Coronary artery (tissue), 2 donors: ENCODE measurements at places on chromosomes 3 and 15.

DNA sequence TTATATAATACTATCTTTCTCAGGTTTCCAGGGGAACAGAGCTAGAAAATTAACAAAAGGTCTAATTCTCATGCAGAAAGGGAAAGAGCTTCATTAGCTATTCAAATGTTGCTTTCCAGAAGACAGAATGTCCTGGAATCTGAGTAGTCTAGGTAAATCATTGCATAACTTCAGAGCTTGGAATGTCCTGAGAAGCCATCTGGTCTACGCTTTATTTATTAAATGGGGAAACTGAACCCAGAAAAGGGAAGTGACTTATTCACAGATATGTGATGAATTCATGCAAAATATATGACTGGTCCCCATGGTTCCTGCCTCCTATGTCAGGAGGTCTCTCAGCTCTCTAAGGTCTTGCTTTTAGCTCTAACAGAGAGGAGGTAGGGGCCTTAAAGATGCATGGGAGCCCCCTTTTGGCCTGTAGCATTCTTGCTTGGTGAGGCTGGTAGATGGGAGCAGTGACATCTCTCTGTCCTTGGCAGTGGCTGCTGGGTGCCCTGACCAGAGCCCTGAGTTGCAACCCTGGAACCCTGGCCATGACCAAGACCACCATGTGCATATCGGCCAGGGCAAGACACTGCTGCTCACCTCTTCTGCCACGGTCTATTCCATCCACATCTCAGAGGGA is 99.2 kb downstream of the CEMIP start:
- DNase-seq = no peak

DNA sequence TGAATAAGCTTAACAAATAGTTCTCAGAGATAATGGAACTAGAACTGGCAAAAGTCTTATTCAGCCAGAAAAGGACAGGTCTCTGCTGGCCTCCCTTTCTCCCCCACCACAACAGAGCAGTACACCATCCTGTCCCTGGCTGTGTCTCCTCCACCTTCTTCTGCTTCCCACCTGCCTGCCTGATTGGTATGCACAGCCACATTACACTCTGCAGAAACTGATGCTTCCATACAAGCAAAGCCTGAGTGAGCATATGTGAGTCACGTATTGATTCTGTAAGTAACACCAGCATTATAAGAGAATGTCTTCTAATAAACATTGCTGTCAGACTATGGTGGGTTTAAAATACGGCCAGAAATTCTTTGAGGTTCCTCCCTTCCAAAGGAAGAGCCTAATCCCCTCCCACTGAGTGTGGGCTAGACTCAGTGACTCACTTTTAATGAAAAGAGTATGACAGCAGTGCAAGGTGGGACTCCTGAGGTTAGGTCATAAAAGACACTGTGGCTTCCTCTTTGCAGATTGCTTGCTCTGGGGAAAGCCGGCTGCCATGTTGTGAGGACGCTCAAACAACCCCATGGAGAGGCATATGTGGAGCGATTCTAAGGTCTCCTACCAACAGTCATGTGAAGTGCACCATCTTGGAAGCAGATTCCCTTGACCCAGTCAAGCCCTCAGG is 44.4 kb downstream of the ANXA2 start:
- DNase-seq = no peak

DNA sequence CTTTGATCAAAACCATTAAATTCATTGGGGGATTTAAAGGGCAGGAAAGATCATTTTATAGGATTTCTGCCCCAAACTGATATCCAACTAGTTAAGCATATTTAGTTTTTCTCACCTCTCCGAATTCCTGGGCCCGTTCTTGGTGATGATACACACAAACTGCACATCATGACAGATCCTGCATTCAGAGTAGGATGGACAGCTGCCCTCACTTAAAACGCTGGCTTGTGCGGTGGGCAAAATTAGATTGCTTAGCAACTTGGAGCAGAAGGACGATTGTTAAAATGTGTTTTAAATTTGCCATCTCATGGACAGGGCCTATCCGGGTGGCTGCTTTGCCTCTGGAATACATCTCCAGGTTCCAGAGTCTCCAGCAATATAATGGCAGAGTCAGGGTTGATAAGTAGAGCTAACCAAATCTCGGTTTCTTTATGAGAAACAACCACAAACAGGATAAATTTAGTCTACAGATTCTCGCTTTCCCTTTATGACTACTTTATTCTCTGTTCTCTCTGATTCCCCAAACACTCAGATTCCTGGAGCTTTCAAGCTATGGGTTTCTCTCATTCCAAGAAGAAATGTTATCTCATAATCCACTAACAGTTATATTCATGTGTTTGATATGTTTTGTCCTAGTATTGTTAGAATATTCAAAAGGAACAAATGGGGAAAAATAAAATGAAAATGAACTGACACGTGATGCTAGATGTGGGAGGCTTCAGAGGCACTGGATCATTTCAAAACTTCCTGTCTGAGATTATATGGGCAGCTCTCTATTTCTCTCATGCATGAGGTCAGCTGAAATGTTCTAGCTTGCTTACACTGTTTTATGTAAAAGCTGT is 1014.1 kb upstream of the SEMA6D start:
- DNase-seq = no peak

GRCh38 chr3:124669470-124669869 is 60.8 kb upstream of the UMPS start:
- no peak for DNase-seq

- DNase-seq = no peak
Measured at GRCh38 chr3:13841141-13841540, 38.7 kb downstream of the WNT7A start.

GRCh38 chr3:43893727-43894126 is 203.0 kb downstream of the ABHD5 start:
- DNase-seq = no peak

GRCh38 chr15:67824976-67825880 is at the start of gene SKOR1:
Gene SKOR1, plus strand, starts transcription at chr15:67825509. Its CDS starts 94 bp downstream, at chr15:67825603.
- DNase-seq = no peak
